Esophagus squamous epithelium (tissue), 5 donors: ENCODE measurements at places on chromosomes 7 and 10.

DNA sequence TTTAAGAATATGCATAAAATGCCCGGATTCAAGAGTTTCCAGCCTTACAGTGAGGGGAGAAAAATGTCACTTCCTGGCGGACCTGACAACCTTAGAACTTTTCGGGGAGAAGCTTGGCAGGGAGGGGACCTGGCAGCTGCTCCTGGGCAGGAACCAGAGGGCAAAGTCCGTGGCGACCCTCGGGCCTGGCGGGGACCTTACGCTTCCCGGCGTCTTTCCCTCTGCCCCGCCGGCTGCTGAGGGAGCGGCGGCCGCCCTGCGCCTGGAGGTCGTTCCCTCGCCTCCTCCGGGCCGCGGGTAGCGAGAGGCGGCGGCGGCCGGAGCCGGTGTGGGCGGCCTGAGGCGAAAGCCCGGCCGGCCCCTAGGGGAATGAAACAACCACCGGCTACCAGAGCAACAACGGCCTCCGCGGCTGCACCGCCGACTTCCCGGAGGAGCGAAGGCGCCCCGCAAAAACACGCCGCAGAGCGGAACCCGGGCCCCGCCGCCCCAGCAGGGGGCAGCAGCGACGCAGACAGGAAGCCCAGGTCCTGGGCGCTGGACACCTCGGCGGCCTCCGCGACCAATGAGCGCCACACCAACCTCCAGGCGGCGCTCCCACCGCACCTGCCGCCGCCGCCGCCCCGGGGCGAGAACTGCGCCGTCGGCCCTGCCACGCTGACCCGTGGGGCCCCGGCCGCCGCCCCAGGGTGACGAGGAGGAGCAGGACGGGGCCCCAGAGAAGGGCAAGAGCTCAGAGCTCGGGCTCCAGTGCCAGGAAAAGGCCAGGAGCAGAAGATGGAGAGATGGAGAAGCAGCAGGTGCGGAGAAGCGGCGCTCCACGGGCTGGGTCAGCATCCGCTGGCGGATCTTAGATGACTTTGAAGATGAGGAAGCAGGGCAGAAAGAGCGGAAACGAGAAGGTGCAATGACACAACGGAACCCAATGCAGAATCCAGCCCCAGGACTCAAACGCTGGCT, 10.5 kb upstream of the ACSM6 start:
- peak; percentile 18 for DNase-seq

- no peak for DNase-seq
Measured at GRCh38 chr10:122513053-122513452, 47.5 kb upstream of the DMBT1 start.

DNA sequence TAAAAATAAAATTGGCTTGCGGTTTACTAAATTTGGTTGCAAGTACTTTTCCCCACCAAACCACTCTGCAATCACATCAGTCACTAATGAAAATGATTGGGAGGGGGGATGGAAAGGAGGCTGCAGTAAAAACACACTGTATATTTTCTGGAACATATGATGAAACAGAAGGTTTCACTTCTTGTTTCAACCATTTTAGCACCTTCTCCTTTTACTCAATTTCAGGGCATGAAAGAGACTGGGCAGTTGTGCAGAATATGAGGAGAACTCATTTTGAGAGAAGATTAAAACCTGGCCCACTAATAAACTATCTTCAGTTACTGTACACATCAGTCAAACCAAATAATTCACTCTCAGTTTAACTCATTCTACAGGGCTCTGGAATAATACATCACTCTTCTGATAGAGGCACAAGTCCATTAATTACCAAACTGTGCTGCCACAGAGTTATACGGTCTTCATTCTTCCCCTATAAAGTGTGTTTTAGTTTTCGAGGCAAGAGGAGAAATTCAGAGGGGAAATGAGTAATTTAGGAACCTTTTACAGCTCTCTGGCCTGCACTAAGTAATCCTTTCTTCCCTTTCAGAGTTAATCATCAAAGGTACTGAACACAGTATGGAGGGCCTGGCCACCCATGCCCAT, 25.5 kb downstream of the JAZF1 start:
- DNase-seq, result no peak

- no peak for DNase-seq
Measured at GRCh38 chr7:145092766-145093165, 256.9 kb upstream of the TPK1 start.

GRCh38 chr10:32273336-32273735, 73.6 kb downstream of the EPC1 start:
- DNase-seq, result no peak

- no peak for DNase-seq
Measured at GRCh38 chr7:106111655-106112117, 426 bp downstream of the SYPL1 start.

- no peak for DNase-seq
Measured at GRCh38 chr7:134891696-134892678, 94.3 kb upstream of the AGBL3 start.

- no peak for DNase-seq
Measured at GRCh38 chr10:50497758-50498157, 126.0 kb downstream of the SGMS1 start.

- no peak for DNase-seq
Measured at GRCh38 chr10:92695679-92696605, 6.2 kb downstream of the HHEX start.

- DNase-seq, result no peak
Measured at GRCh38 chr10:35219292-35219691, 92.6 kb downstream of the CREM start.

GRCh38 chr7:38330039-38330438, 56.6 kb upstream of the TARP start:
- no peak for DNase-seq

GRCh38 chr10:19908991-19909696, 92.9 kb downstream of the PLXDC2 start:
- no peak for DNase-seq

DNA sequence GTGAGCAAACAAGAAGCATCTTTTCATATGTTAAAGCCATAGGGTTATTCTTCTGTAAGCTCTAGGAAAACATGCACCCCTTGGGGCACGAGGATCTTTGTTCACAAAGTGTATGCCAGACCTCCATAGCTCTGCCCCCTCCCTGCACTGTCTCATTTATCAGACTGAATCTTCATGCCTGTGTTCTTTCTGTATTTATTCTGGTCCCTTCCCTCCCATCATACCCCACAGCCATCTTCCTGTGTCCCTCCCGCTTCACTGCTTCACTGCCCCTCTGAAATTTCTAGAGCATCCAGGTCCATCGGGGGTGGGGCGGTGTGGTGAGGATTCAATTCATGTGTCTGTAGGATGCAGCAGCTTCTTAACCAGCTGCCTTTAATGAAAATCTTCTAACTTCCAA, 7.5 kb downstream of the EPHB6 start:
- DNase-seq, result no peak

DNA sequence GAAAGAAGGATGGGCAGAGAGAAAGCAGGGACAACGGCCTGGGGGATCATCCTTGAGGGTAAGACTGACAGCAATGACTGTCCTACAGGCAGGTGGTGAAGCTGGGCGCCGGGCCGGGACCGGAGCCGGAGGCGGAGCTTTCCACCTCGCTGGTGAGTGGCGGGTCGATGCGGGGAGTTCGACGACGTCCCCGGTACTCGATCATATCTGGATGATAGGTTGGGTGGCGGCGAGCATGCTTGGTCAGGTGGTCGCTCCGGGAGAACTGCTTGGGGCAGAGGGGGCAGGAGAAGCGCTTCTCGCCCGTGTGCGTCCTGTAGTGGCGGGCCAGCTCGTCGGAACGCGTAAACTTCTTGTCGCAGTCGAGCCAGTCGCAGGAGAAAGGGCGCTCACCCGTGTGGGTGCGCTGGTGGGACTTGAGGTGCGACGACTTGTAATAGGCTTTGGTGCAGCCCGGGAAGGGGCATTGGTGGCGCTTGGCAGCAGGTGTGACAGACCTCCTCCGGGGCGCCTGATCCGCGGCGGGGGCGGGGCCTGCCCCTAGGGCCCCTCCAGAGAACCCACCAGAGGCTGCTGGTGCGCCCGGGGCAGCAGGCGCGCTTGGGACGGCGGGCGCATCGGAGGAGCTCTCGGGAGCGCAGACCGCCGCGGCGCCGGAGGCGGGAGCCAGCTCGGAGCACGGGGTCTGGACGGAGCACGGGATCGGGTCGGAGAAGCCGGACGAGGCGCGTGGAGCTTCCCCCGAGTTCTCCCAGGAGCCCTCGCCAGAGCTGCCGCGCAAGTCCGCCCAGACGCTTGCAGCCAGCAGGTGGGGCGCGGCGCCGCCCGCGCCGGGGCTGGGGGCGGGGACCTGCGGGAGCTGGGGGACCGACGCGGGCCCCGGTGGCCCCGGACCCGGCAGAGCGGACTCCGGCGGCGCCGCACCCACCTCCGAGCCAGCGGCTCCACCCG, 752 bp downstream of the KLF14 start:
- DNase-seq, result no peak

GRCh38 chr7:48274662-48275061, 103.4 kb downstream of the ABCA13 start:
- DNase-seq, result no peak

DNA sequence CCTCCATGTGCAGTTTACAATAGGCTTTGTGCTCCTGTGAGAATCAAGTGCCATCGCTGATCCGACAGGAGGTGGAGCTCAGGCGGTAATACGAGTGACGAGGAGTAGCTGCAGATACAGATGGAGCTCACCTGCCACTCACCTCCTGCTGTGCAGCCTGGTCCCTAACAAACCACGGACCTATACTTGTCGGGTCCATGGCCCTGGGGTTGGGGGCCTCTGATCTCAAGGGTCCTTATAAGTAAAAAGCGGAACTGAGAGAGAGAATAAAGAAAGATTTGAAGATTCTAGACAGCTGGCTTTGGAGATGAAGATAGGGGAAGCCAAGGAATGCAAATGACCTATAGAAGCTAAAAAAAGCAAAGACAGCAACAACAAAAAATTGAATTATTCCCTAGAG, 130.6 kb downstream of the PLXDC2 start:
- no peak for DNase-seq

DNA sequence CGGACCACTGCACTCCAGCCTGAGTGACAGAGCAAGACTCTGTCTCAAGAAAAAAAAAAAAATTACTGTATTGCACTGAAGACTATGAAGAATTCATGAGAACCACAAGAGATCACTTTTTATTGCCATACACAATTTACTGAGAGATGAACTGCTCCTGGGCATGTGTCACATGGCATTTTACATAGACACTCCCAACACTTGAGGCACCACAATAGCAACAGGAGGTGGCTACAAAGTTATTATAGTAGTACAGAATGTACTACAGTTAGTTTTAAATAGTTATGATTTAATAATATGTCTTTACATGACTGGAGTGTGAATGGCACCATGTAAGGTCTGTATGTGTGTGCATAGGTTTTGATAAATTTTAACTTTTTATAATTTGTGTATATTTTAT, 70.6 kb downstream of the KMT2E start:
- no peak for DNase-seq

DNA sequence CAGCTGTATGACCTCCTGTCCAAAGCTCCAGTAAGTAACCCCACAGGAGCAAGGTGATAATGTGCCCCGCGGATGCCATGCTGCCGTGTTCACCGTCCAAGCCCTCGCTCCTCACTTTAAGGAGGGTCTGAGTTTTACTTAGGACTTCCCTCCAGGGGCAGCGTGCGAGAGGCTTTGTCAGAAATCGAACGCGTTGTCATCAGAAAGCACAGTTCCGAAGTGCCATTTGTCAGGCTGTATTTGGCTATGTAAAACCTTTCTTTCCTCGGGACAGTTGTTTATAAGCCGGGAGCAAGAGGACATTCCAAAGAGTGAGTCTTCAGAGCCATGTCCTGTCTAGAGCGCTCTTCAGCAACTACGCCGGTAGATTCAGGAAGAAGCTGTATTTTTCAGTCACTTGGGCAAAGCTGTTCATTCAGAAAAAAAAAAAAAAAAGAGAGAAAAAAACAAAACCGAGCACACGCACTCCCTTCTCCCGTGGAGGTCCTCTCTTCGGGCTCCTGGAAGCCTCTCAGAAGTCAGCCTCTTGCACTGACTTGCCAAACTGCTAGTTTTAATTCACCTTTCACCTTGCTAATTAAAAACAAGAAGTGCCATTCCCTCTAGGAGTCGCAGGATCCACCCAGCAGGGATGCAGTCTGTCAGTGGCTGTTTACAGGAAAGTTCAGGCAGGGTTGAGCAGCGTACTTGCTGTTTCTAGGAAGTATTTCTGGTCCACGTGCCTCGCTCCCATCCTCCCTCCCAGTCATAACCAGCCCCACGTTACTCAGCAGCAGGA, at the start of gene SEMA3E:
SEMA3E (minus strand) TSS at position 676 of the 778 bp plus-strand sequence.
- no peak for DNase-seq

DNA sequence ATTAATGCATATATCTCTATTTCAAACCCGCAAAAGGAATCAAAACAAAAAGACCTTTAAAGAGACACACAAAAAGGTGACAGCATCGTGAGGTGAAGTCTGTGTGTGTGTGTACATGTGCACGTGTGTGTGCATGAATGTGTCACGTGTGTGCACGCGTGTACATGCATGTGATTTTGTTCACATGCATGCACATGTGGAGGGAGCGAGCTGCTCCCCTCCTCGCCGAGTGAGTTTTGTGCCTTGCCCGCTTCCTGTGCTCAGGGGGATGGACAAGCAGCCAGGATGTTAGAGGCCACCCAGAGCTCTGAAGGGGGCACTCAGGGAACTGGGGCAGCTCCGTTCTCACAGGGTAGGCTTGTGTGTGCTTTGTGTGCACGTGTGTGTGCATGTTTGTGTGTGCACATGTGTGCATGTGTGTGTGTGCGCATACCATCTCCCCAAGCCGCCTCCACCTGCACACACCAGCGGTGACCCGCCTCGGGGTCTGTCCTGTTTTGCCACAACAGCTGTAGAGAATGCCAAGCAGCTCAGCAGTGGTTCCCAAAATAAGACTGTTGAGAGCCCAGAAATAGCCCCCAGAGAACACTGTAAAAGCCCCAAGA, 191.2 kb downstream of the PTPRN2 start:
- no peak for DNase-seq

DNA sequence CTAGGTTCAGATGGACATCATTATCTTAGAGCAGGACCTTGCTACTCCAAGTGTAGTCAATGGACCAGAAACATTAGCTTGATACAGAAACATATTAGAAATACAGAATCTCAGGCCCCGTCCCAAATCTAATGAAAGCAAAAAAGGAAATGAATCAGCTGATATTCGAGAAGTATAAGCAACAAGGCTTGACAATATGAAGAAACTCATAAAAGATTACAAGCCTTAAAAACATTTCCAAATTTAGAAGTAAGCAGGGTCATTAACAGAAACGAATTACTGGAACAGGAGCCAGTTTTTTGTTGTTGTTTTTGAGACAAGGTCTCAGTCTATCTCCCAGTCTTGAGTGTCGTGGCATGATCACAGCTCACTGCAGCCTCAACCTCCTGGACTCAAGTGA, 40.5 kb upstream of the GSAP start:
- DNase-seq, result no peak

DNA sequence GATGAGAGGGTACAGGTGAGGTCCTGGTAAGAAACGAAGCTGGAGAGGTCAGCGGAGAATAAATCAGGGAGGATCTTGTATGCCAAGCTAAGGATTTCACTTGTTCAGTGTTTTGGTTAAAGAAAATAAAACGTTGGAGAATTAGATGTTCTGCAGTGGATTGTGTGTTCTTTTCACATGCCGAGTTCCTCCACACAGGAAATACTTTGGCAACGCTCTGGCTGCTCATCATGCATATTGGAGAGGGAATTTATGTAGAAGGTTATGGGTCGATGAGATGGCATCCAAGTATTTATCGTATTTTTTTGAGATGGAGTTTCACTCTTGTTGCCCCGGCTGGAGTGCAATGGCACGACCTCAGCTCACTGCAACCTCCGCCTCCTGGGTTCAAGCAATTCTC, 11.0 kb downstream of the RPS24 start:
- DNase-seq, result no peak

- DNase-seq, result no peak
Measured at GRCh38 chr10:70596110-70596798, 6.3 kb downstream of the PRF1 start.

GRCh38 chr7:20307119-20307518, 23.6 kb upstream of the ITGB8 start:
- DNase-seq, result no peak

GRCh38 chr10:93299195-93299594, 182.9 kb downstream of the MYOF start:
- DNase-seq, result no peak
